ENCODE measurements at places on chromosomes 13 and 19.

- no peak for DNase-seq
Measured at GRCh38 chr13:29830000-29830399, 20.4 kb downstream of the UBL3 start.

GRCh38 chr19:16330368-16330801, 5.8 kb downstream of the KLF2 start:
- peak; percentile 84 for DNase-seq

DNA sequence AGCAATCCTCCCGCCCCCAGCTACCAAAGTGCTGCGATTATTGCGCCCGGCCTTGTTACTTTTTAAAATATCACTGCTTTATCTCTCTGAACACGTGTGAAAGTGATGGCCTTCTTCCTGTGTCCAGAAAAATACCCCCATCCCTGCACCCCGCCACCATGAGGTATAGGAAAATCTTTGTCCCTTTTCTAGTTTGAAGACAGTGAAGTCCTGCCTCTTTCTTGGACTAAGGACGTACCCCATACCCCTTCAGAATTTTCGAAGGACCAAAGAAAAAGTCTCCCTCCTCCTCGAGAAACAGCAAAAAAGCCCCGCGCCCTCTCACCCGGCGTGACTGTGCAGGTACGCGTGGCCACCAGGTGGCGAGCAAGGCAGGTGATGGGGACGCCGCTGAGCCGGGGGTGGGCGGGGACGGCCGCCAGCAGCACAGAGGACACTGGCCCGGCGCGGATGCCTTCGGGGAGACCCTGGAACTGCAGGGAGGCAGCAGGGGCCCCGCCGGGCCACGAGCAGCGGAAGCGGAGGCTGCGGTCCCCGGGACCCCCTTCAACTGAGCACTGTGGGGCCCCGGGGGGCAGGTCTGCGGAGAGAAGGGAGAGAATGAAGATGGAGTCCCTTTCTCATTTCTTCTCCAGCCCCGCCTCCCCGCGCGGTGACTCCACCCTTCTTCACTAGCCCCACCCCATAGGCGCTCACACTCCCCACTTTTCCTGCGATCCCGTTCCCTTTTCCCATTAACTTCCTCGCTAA, 3.2 kb downstream of the VSIG10L start:
- peak; percentile 79 for DNase-seq

DNA sequence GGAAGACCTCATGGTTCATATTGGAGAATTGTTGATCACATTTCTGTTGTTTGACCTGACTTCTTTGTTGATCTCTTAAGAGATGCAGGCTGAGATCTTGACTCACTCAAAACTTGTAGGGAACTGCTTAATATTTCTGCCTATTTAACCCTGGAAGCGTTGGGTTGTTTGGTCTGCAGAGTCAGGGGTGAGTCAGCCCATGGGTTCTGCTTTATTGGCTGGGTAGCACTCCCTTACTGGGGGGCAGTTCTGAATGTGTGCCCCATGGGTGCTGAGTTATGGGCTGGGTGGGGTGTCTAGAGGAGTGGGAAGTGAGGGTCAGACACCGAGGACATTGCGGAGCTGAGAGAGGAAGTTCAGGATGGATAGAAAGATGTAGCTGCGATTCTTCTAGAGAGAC, 87.9 kb downstream of the LRCH1 start:
- peak; percentile 58 for DNase-seq

GRCh38 chr19:10961073-10961860, 437 bp downstream of the SMARCA4 start:
- DNase-seq = peak; percentile 4

DNA sequence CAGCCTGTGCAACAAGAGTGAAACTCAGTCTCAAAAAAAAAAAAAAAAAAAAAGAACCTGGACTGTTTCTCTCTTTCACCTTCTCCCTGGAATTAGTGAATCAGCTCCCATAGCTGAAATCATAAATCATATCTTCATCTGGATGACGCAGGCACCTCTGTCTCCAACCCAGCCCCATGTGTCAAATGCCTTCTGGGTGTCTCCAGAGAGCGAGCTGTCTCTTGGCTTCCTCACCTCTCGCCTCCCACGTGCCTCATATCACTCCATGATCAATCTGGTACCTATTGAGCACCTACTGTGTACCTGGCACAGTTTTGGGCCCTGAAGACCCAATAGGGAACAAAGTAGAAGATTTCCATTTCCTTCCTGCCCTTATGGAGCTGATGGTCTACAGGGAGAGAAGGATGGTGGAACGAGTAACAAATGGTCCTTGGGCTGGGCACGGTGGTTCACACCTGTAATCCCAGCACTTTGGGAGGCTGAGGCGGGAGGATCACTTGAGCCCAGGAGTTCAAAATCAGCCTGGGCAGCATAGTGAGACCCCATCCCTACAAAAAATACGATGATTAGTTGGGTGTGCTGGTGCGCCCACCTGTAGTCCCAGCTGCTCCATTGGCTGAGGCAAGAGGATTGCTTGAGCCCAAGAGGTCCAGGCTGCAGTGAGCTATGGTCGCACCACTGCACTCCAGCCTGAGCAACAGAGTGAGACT, 2.5 kb downstream of the HSD11B1L start:
- DNase-seq = no peak

GRCh38 chr13:94087100-94087499, 392.4 kb downstream of the DCT start:
- no peak for DNase-seq

DNA sequence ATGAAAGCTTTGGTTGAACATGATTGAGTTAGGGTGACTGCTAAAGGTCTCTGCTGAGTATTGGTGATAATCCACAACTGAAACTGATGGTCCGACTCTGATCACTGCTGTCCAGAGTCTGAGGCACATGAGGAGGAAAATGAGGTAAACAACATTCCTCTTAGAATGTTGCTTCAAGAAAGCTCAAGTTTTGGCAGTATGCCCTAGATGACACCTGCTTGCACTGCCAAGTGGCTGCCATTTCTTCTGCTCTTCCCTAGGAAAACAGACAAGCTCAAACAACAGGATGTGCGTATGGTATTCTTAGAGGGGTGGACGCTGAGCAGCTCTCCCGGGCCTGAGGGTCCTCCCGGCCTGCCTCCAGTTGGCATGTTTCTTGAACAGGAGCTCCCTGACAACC, 15.2 kb upstream of the MTIF3 start:
- no peak for DNase-seq

- no peak for DNase-seq
Measured at GRCh38 chr13:78065141-78065540, 146.5 kb upstream of the EDNRB start.

DNA sequence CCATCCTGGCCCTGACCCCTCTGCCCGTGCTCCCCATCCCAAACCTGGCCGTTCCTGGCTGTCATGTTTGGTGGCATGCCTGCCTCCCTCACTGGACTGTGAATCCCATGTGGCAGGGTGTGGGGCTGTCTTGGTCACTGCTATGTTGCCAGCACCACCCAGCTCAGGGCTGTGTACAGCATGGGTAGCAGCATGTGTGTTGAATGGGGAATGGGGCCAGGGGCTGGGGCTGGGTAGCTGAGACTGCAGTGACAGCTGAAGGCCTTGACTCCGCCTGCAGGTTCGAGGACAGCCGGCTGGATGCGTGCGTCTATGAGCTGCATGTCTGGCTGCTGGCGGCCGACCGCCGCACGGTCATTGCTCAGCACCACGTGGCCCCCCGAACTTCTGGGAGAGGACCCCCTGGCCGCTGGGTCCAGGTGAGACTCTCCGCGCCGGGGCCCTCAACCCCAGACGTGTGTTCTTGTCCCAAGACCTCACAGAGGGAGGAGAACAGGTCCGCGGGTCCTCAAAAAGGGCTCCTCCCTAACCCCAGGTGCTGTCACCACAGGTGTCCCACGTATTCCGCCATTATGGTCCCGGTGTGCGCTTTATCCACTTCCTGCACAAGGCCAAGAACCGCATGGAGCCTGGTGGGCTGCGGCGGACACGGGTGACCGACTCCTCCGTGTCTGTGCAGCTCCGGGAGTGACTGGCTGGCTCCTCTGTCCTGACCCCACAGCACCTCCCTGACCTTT, 3.5 kb downstream of the NCCRP1 start:
- no peak for DNase-seq

GRCh38 chr19:30122431-30122830, 180.4 kb downstream of the URI1 start:
- DNase-seq = no peak

DNA sequence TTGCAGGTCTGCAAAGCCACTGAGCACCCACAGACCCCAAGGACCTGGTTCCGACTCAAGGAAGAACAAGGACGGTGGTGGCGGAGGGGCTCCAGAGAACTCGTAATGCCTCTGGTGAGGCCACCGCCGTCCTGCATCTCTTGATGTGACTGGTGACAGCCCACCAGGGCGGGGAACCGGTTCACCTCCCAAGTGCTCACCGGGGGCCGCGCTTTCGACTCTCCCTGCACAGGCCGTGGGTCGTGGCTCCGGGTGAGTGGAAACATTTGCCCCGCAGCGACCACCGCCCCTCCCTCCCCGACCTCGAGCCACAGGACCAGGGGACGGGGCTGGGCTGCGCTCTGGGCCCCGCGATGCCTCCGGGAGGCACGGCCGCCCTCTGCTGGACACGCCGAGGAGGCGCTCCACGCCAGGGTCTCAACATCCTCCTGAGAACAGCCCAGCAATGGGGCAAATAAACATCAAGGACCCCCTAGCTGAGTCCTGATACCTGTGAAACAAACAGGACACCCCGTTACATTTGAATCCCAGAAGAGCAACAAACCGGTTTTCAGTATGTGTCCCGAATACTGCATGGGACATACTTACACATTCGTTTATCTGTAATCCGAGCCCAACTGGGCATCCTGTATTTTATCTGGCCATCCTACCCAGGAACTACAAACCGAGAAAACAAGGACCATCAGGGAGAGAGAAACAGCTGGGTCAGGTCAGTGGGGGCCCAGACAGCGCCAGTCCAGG, 3.9 kb upstream of the PLPP2 start:
- DNase-seq = peak; percentile 11

DNA sequence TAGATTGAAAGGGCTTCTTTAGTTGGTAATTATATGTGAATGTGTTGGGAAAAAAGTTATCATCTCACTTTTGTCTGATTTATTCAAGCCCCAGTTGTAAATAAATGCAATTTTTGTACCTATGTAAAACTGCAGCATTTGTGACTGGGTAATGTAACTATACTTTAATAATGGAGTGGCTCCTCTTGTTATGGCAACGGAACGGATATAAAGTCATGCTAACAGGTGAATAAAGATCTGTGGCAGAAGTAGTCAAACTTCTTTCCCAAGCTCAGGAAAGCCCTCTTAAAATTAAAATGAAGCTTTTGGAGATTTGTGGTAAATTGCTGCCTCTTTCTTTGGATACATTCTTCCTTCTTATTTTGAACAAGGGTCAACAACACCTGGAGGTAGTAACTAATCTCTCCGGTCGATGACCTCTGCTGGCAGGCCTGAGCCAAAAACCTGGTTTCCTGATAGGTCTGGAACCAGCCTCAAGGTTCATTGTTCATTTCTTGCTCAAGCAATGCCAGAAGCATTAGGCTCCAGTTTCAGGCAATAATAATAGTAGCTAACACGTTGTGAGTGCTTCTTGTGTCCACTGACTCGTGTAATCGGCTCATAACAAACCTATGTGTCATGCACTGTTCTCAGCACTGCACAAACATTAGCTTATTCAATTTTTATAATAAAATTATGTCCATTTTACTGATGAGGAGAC, 313.4 kb upstream of the DACH1 start:
- DNase-seq = no peak

Measured in inflammatory macrophage treated with lipopolysaccharide for 4 hours (primary cell).